ENCODE measurements at places on chromosomes 7 and 10.

GRCh38 chr10:5817322-5818047, 4.3 kb upstream of the GDI2 start:
- DNase-seq: no peak

GRCh38 chr10:107031931-107032699, 132.4 kb downstream of the SORCS1 start:
- DNase-seq: no peak

DNA sequence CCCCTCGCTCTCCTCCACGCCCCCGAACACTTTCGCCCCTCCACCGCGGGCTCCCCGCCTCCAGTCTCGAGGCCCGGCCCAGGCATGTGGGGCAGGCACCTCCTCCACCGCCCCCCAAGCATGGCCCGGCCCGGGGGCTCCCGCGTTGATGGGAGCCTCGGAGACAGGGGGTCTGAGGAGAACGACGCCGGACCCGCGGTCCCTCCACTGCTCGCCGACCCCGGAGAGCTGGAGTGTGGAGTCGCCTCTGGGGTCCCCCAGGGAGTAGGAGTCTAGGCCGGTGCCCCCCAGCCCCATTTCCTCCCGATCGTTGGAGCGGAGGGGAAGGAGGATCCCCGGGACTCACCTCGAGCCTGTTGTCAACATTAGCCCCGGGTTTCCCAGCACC, 206 bp downstream of the UPF2 start:
- DNase-seq: peak; percentile 21

DNA sequence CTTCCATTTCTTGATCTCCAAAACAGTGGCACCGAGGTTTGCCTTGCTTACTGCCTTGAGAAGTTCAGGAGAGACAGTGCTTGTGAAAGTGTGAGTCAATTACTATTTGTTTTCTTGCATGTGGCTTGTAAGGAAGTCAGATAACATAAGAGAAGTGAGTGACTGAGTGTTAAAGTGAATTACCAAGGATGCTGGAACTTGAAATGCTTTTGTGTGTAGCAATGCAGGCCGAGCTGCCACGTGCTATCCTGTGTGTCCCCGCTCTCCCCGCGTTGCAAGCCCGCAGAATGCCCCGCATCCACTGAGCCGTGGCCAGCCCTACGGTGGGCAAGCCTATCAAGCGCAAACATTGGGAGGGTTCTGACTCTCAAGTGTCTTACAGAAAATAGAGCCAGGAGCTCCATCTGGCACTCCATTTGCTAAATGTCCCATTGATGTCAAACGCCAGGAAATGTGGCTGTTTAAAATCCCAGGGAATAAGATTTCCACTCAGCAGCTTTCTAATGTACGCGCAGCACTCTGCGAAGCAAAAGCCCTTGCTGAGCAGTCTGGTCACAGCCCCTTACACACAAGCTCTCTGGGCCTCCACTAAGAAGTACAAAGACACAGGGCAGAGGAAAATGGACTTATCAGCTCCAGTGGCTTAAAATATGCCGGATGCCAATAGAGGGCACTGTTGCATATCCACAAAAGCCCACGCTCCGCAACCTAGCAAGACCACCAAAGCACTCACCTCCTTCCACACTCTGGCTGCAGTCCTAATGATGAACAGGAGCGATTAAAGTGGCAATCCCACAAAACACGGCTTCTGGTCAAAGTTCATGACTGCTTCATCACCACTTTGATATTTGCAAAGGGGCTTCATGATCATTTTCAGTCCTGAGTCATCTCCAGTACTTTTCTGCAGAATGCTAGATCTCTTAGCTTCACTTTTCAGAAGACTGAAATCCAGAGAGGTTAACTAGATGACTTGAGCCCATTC, 158.0 kb upstream of the ITGB1 start:
- DNase-seq: no peak

GRCh38 chr7:57867884-57868701, 418.1 kb downstream of the ZNF716 start:
- DNase-seq: no peak

GRCh38 chr7:96075510-96076349, 246.2 kb downstream of the SLC25A13 start:
- DNase-seq: peak; percentile 13

DNA sequence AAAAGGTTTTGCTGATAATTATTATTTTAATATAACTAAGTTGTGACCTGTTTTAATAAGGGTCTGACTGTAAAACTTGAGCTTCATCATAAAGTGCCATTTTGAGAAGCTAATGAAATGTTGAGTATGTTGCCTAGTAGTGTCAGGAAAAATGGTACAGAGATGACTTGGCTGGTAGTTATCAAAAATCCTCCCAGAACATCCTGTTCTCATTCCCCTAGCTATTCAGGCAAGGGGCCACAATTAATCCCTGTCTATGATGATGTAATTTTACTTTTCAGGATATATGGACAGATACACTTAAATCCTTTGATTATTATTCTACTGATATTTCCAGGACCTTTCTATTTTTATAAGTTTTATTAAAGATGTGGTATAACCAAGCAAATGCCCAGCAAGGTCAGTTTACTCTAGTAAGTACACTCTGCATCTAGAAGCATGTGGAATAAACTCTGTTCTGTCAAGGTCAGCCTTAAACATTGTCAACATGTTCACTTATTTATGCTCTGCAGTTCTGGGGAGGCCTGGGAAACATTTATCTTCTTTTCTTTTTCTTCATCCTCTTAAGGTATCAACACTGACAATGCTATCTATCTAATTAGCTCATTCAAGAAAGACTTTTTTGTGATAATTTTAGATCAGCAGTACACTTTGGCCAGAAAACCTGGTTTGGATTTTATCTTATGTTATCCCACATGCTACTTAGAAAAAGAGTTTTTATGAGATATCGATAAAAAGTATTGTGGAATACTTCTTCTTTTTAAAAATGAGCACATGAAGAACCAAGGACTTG, 32.1 kb downstream of the BTRC start:
- DNase-seq: no peak

DNA sequence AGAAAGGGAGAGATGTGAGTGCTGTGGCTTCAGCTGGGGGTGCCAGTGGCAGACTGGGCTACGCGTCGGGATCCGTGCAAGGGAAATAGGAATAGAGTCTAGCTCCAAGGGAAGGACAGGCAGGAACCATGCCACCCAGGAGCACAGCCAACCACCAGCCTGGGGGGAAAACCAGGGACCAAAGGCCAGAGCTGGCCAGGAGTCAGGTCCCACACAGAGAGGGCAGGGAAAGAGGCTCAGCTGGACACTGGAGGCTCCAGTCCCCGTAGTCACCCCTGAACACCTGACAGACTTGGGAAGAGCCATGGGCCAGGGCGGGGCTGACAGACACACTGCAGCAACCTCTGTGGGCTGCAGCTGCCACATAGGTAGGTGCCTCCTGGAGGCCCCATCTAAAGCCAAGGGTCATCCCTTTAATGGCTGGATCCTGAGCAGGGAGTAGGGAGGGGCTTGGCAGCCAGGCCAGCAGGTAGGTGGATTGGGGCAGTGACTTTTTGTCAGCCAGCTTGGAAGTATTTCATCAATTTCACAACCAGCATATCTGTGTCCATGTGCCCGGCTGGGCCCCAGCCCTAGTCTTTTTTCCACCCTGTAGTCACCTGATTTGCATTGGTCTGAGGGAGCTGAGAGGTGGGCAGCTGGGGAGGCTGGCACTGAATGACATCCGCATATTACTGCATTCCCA, 163.2 kb downstream of the SH2D4B start:
- DNase-seq: no peak

GRCh38 chr10:22183771-22184461, 33.9 kb downstream of the EBLN1 start:
- DNase-seq: no peak

DNA sequence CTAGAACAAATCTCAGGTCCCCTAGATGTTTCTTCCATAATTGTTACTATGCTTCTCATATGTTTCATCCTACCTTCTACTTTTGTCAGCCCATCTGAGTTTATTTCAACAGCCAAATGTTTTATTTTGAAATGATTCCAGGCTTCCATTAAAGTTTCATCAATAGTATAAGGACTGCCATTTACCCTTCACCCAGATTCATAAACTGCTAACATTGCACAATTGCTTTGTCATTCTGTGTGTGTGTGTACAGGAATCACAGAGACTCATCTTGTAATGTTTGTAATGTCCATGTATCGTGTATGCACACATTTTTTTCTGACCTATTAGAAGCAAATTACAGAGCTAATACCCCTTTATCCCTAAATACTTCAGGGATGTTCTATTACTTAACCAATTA, 25.5 kb downstream of the MMRN2 start:
- no peak for DNase-seq
